Large intestine (tissue), 12 donors: ENCODE measurements at places on chromosomes 16 and 17. TPM values are rescaled to one million over a fixed set of nuclear protein-coding genes. Genes with fewer than 3 reads are reported as not detected.

NECAB2 gene
- 6.6 TPM for polyA plus RNA-seq

GRCh38 chr16:86821895-86822294, 243.5 kb downstream of the FOXL1 start:
- no peak for DNase-seq

DNA sequence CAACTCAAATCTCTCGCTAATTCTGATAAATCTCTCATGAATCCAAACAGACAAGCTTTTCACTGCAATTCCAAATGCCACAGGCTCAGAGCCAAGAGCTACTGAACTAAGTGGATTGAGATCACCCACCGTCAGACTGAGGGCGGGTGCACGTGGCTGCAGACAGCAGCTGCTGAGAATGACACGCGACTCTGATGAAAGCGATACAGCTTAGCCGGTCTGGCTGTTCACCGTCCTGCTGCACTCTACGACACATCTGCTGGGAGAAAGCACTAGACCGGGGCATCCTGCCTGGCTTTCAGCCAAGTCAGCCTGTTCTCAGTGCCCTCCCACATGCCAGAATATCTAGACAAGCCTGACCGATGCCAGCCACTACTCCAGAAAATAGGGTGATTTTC, 42.6 kb downstream of the KLHDC4 start:
- peak; percentile 53 for DNase-seq

DNA sequence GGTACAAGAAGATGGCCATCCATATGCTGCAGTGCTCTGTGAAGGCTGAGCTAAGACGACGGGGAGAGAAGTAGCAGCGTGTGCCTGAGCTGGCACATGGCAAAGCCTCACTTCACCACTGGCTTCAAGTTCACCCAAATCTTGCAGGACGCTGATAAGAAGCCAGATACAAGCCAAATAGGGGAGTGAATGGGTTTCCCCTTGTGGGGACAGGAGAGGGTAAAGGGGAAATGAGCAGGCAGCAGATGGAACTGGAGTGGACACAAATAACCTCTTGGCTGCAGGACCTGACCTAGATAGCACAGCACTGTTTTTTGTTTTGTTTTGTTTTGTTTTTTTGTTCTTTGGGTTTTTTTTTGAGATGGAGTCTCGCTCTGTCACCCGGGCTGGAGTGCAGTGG, 21.0 kb upstream of the PITPNA start:
- DNase-seq: no peak

GRCh38 chr16:77158293-77158692, 32.7 kb upstream of the MON1B start:
- no peak for DNase-seq
